ENCODE measurements at places on chromosomes 3 and 15.

- DNase-seq, result no peak
These were observed 13.5 kb downstream of the EAF1 start for GRCh38 chr3:15440891-15441290.

DNA sequence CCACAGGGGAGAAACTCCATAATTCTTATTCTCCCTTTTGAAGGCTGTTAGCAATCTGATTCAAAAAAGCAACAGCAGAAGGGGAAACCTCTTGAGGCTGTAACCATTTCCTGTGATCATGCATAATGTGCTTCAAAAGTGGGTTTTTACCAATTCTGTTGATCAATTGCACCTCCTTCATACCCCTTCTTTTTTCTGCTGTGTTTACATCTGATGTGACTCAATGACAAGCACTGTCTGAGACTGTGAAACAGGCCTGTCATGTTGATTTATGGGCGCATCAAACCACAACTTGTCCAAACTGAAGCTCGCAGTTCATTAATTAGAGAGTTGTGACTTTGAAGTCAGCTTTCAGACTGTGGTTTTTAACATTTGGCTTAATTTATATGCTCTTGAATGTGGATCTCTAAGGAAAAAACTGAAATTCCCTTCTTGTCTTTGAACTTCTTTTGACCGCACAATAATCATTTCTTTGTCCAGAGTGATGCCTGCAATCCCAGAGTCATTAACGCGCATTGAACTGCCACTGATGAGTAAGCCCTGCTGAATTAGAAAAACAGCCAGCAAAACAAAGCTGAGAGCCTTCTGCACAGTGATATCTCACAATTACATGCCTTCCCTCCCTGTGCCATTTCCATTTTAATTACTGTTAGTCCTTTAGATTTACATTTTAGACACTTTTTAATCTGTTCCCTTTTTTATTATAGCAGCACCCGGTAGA lies 532.8 kb downstream of the FOXP1 start:
- DNase-seq, result no peak

DNA sequence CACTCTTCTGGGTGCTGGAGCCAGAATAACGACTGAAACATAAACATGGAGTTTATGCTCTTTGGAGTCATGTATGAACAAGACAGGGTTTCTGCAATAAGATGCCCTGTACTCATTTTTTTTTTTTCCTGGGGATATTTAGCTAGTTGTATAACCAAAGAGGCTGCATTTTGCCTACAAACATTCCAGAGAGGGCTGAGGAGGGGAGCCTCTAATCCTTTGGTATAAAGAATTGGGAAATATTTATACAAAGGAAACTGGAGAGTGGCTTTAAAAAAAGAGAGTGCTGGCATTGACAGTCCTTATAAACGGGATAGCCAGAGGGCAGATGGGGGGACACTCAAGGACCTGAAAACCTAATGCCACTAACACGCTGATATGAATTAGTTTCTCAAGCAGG lies 32.4 kb upstream of the GAP43 start:
- DNase-seq, result no peak

- DNase-seq, result no peak
These were observed 2.7 kb downstream of the KLHL40 start for GRCh38 chr3:42688016-42688415.

DNA sequence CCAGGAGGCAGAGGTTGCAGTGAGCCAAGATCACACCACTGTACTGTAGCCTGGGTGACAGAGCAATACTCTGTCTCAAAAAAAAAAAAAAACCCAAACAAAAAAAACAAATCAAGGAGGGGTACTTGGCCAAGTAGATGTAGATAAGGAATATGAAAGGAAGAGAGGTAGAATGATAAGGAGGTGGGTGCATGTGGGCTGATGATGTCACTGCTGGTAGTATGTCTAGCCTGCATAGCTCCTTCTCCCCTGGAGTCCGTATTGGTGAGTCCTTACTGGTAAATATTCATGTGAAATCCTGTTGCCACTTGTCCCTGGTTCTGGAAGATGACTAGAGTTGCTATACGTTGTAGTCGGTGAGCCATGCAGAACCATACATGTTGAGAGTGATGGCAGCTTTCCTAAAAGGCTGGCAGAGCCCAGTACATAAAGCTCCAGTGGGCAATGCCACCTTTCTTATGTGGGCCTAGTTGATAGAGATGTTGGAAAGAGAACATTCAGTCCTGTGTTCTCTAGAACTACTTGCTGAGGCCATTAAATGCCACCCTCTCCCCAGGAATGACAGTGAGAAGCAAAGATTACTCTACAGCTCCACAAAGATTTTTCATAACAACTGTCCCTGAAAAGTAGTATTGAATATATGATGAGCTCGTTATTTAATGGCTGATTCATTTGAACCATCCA lies 11.0 kb downstream of the KAT2B start:
- no peak for DNase-seq

- peak; percentile 25 for DNase-seq
These were observed at the start of gene PRTG for GRCh38 chr15:55742927-55743728. Gene PRTG, minus strand, starts transcription at chr15:55743152. Its CDS starts 221 bp downstream, at chr15:55742931.

DNA sequence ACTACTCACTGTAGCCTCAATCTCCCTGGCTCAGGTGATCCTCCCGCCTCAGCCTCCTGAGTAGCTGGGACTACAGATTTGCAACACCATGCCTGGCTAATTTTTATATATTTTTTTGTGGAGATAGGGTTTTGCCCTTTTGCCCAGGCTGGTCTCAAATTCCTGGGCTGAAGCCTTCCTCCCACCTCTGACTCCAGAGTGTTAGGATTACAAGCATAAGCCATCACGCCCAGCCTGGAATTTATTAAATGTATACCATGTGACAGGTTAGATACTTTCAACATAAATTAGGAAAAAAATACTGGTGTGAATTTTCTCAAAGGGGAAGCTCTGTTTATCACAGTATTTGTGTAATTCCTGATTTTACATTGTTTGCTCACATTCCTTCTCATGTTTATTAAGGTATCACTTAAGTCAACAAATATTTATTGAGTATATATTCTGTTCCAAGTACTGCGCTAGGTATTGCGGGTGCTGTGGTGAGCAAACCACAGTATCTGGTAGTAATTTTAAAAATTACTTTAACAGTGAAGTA lies 24.8 kb downstream of the PPP4R2 start:
- DNase-seq, result no peak

DNA sequence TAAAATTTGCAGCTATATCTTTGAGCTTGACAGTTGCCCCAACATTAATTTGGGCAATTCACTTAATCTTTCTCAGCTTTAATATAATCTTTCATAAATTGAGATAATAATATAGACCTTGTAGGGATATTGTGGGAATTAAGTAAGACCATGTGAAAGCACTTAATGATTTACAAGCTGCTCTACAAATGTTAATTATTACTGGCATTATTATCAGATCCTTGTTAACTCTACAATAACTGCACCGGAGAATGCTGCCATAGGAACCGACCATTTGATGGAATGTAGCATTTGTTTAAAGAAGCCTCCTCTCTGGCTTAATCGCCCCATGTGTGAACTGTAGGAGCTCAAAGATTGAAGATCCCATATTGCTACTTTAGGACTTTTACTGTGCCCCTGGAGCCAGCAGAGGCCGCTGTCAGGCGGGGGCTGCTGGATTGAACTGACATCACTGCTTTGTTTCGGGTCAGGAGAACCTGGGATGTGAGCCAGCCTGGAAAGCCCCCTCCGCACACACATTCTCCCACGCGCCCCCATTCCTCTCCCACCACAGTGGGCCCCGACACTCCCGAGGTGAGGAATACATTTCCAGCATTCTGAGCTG lies 154.2 kb upstream of the TNIK start:
- peak; percentile 75 for DNase-seq

DNA sequence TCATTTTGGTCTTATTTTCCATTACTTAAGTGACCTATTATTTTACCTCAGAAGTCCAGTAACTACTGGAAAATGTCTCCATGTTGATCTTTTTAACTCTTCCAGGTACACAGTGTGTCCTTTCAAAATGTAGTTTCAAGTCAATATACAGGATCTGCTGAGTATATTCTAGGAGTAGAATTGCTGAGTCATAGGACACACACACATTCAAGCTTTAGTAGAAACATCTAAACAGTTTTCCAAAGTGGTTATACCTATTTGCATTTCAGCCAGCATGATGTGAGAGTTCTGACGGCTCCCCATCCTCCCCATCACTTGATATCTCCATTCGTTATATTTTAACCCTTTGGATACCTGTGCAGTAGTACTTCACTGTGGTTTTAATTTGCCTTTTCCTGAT lies 271.9 kb downstream of the MCTP2 start:
- no peak for DNase-seq

- no peak for DNase-seq
These were observed 29.8 kb downstream of the LARS2 start for GRCh38 chr3:45417930-45418847.

DNA sequence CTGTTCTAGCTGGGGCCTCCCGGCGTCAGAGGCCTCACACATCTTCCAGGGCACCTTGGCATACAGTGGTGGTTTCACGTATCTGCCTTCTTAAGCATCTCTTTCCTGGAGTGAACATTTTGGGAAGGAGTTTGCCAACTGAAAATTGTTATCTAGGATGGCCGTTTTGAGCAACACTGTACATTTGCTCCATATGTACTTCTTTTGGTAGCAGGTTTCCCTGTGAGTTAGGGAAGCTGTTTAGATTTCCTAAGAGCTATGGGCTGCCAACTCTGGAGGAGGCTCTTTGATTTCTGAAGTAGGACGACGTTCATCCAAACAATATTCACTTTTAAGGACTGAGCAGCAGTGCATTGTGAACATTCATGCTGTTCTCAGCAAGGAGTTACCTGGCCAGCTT lies 665.9 kb downstream of the SQOR start:
- no peak for DNase-seq

- no peak for DNase-seq
These were observed 29.8 kb upstream of the DLG1 start for GRCh38 chr3:197328198-197328597.

GRCh38 chr3:197258168-197258755 lies 40.1 kb downstream of the DLG1 start:
- DNase-seq, result no peak

GRCh38 chr15:68431037-68431791 lies 749 bp downstream of the ITGA11 start:
- DNase-seq, result no peak

- DNase-seq, result no peak
These were observed 11.3 kb downstream of the P2RY14 start for GRCh38 chr3:151267066-151267465.

- no peak for DNase-seq
These were observed 8.1 kb downstream of the RMDN3 start for GRCh38 chr15:40746916-40747418.

GRCh38 chr15:39804026-39804425 lies 21.4 kb upstream of the FSIP1 start:
- DNase-seq, result no peak

DNA sequence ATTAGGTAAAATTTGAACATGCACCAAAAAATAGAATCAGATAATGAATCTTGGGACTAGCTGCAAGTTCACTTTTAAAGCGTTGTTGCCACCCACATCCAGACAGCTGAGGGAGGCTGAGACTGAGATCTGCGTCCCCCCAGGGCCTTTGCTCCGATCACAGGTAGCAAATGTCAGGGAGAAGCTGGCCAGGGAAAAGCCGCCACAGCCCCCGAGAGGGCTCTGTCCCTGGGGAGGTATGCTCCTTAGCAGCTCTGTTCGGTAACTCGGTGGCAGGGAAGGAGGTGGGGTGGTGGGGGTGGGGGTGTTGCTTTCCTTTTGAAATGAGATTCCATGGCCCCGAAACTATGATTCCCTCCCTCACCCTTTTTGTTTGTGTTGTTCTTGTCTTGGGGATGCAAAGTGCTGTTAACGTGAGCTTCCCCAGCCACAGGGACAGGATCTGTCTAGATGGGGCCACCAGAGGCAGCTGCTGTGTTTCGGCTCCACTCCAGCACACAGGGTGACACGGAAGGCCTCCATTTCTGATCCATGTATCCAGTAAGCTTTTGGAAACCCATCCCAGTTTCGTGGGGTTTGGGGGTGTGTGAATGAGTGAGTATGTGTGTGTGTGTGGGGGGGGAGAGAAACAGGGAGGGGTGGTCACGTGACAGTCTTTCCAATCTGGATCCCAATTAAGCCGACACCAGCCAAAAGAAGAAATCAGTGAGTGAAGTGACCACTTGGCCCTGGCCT lies 1.1 kb upstream of the MINAR1 start:
- no peak for DNase-seq

GRCh38 chr3:144557515-144557914 lies 585.9 kb downstream of the DIPK2A start:
- no peak for DNase-seq

GRCh38 chr3:32127219-32127826 lies 20.9 kb downstream of the GPD1L start:
- no peak for DNase-seq

DNA sequence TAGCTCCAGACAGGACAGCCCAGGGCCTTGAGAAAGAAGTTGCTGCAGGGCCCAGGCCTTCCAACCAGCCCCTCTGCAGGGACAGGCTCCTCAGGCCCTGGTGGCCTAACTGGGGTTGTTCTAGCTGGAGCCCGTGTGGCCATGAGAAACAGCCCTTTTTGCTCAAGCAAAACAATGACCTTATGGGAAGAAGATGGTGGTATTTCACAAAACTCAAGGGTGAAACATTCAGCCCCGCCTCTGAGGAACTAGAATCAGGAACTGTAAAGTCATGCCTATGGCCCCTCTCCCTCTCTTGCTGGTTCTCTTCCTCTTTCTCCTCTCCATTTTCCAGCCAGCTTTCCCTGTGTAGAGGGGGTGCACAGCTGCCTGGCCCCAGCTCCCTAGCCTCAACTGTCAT lies 273.3 kb downstream of the RPLP1 start:
- DNase-seq, result no peak

- no peak for DNase-seq
These were observed 166.2 kb upstream of the NDN start for GRCh38 chr15:23853286-23853685.

DNA sequence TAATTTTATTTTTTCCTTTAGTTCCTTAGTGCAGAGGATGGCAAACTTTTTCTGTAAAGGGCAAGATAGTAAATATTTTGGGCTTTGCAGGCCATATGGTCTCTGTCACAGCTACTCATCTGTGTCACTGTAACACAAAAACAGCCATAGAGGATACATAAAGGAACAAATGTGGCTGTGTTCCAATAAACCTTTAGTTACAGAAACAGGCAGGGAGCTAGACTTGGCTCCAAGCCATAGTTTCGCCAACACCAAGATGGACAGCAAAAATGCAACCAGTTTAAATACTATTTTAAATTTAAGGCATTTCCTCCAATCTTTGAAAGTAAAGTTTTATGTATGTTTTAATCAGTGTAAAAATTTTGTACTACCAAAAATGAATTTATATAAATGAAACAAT lies 753.4 kb downstream of the FHIT start:
- DNase-seq, result no peak

GRCh38 chr15:88484682-88485331 lies 17.3 kb downstream of the MRPS11 start:
- no peak for DNase-seq

- no peak for DNase-seq
These were observed 637 bp downstream of the CIP2A start for GRCh38 chr3:108588601-108589000.

GRCh38 chr3:82208002-82208710 lies 446.7 kb upstream of the GBE1 start:
- DNase-seq, result no peak

DNA sequence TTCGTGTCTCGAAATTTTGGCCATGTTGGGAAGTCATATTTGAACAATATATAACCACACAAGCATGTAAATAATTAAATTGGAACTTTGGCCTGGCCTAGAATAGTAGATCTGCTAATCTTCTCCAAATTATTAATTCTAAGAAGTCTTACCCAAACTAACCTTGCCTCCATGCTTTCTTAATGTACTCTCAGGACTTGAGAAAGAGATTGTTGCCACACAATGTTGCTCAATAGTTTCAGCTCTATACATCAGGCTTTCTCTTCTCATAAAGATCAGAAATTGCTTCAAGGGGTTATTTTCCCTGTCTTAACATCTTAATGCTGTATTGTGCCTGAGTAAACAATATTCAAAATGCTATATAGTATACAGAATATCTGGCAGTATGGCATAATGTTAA lies 202.7 kb upstream of the LRIG1 start:
- DNase-seq, result no peak

Data from HEK293T (cell line).